B cell (primary cell): ENCODE measurements at places on chromosomes 16 and 17. TPM values are rescaled to one million over a fixed set of nuclear protein-coding genes. Genes with fewer than 3 reads are reported as not detected.

GRCh38 chr16:59148056-59148768 is 414.1 kb upstream of the GOT2 start:
- H3K27me3 ChIP-seq = no peaks in the 10 kb centered on the region
- no peaks in the 10 kb centered on the region for H3K36me3 ChIP-seq
- no peak overlapping the region for H3K4me3 ChIP-seq
- no peak for DNase-seq
- H3K27ac ChIP-seq = no peak overlapping the region

- no peaks in the 10 kb centered on the region for H3K27me3 ChIP-seq
- no peaks in the 10 kb centered on the region for H3K4me1 ChIP-seq
- H3K36me3 ChIP-seq = no peaks in the 10 kb centered on the region
- DNase-seq = no peak
- H3K27ac ChIP-seq = no peak overlapping the region
These were observed 16.1 kb downstream of the ACE start for GRCh38 chr17:63492940-63493339.

GRCh38 chr16:48499923-48500381 is 110.0 kb downstream of the N4BP1 start:
- H3K27me3 ChIP-seq = no peaks in the 10 kb centered on the region
- H3K27ac ChIP-seq = no peak overlapping the region
- H3K4me3 ChIP-seq = no peak overlapping the region
- no peaks in the 10 kb centered on the region for H3K36me3 ChIP-seq

HP gene
- total RNA-seq = not detected in 2 replicates

DNA sequence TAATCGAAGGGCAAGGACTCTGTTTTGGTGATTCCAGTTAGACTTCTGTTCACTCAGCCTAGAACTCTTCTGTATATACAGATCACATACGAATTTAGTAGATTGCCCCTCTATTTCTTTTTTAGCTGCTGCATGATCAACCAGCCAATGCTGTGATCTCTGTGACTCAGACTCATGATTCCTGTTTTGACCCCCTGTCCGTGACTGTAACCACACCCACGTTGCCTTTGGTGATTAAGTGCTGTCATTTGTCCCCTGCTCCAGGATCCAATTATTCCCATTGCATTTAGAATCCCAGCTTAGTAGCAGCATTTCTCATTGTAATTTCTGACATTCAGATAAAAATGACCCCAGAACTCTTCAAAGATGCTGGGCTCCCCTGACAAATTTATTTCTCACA is 545.7 kb downstream of the NPIPA7 start:
- H3K36me3 ChIP-seq = no peaks in the 10 kb centered on the region
- H3K27me3 ChIP-seq = no peaks in the 10 kb centered on the region
- H3K4me1 ChIP-seq = no peaks in the 10 kb centered on the region
- DNase-seq = no peak
- no peak overlapping the region for H3K4me3 ChIP-seq

DNA sequence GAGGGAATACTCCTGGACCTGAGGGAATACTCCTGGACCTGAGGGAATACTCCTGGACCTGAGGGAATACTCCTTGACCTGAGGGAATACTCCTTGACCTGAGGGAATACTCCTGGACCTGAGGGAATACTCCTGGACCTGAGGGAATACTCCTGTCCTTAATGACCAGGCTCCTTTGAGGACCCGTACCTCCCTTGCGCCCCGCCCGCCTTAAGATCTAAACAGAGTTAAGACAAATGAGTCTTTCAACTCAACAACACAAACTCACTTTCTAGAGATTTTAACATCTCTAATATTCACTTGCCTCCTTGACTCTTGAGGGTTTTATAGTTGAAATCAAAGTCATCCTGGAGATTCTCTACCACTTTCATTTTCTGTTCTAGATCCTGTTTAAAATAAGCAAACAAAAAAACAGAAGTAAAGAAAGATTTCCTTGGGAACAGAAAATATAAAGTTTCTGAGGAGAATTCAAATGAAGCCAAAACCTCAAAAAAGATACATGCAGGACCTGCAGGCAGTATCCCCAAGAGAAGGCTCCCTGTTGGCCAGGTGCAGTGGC is 49.7 kb downstream of the STAT3 start:
- no peaks in the 10 kb centered on the region for H3K27me3 ChIP-seq
- DNase-seq = no peak
- H3K27ac ChIP-seq = no peak overlapping the region
- no peak overlapping the region for H3K4me3 ChIP-seq

CCL4 gene
- total RNA-seq = 7.6 and 8.8 TPM in 2 replicates

GRCh38 chr16:27102701-27103575 is 36.2 kb downstream of the C16orf82 start:
- H3K4me1 ChIP-seq = no peaks in the 10 kb centered on the region
- no peak overlapping the region for H3K4me3 ChIP-seq
- peaks cover 13% of the 10 kb centered on the region for H3K27me3 ChIP-seq
- H3K27ac ChIP-seq = no peak overlapping the region
- no peaks in the 10 kb centered on the region for H3K36me3 ChIP-seq

HOXB2 gene
- 6.1 and 8.1 TPM in 2 replicates for total RNA-seq

- H3K4me3 ChIP-seq = no peak overlapping the region
- peaks cover 2% of the 10 kb centered on the region for H3K36me3 ChIP-seq
- no peak for DNase-seq
- no peaks in the 10 kb centered on the region for H3K27me3 ChIP-seq
These were observed 54.8 kb upstream of the SEC14L1 start for GRCh38 chr17:77085926-77086432.

KRTAP4-4 gene
- not detected in 2 replicates for total RNA-seq

DNA sequence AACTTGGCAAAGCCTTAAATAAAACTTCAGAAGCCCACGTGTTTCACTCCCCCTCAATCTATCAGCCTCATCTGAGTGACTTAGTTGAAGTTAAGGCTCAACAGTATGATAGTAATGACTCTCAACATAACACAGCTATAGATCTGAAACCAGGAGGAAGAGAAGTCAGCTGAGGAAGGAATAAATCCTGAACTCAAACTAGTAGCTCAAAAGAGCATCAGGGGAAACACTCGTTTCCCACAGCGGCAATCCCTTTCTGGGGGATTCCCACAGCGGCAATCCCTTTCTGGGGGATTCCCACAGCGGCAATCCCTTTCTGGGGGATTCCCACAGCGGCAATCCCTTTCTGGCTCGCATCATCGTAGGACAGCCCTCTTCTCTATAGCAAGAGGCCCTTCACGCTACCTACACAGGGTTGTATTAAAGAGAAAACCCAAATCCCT is 56.8 kb downstream of the ZZEF1 start:
- H3K4me3 ChIP-seq = no peak overlapping the region
- no peak overlapping the region for H3K27ac ChIP-seq
- H3K4me1 ChIP-seq = no peaks in the 10 kb centered on the region
- no peaks in the 10 kb centered on the region for H3K27me3 ChIP-seq
- no peak for DNase-seq
- H3K36me3 ChIP-seq = peaks cover 30% of the 10 kb centered on the region
